ENCODE measurements at places on chromosomes 13 and 19. TPM values are rescaled to one million over a fixed set of nuclear protein-coding genes. Genes with fewer than 3 reads are reported as not detected.

The ZNF667 gene
- 3.5 TPM for polyA plus RNA-seq

DNA sequence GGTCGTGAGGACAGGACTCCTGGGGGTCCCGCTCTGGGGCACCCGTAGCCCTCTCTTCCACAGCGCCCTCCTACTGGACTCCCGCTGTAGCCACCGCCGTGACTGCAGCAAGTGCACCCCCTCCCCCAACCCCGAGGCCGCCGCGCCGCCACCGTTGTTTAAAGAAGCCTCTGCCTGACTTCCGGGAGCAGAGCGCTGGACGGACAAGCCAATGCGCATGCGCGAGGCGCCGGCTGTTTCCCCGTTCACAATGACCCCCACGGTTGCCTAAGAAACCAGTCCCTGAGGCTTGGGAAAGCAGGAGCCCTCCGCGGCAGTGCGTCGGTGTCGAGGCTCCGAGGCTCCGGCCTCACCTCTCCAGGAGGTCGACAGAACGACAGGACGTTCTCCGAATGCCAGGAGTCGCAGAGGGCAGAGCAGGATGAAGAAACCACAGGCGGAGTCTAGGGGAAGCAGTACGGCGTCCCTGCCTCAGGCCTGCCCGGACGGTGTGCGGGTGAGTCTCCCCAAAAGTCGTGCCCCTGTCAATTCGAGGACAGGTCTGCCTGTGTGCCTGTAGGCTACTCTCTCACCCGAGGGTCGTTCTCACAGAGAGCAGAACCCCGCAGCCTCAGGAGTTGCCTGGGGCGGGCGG lies 70.5 kb upstream of the ZNF420 start:
- peak; percentile 14 for DNase-seq

GRCh38 chr19:50770888-50771287 lies 624 bp downstream of the GPR32 start:
- no peak for DNase-seq

GRCh38 chr13:43514311-43514710 lies 272.5 kb downstream of the ENOX1 start:
- DNase-seq, result no peak

- no peak for DNase-seq
These were observed 7.2 kb downstream of the SLITRK5 start for GRCh38 chr13:87678372-87678752.

DNA sequence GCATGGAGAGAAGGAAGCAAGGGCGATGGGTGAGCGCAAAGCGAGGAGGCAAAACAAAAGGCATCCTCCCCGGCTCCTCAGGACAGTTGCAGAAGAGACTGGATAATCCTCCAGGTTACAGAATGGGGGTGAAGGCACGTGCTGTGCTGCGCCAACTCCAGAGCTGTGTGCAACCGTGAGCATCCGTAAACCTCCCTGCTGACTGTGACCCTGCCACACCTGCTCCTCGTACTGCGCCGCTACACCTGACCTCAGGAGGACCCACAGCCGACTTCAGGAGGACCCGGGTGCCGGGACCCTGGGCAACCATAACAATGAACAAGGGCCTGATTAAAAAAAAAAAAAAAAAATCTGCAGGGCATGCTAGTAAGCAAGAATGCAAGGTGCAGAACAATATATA lies 68.7 kb downstream of the SLC7A1 start:
- no peak for DNase-seq

DNA sequence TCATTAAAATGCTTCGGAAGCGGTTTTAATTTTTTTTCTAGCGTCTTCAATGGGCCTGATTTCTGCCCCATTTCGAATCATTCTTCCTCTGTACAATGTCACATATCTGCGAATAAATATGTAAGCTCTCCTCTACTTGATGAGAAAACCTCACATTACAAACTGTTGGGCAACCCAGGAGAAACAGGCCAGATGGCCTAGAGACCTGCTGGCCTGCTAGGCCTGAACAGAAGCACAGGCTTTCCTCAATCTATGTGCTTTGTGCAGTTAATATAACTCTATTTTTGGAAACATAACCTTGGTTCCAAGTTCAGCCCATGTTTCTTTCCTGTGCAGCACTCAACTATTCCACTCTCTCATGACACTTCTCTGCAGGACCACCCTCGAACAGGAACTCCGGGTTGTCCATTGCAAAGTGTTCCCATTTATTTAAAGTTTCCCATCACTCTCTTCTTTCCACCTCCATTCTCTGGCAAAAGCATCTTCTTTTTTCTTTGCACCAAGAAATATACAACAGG lies 42.0 kb downstream of the DCLK1 start:
- no peak for DNase-seq

The LILRA1 gene
- polyA plus RNA-seq, result 0.63 TPM

The GRK1 gene
- 0.03 TPM for polyA plus RNA-seq

DNA sequence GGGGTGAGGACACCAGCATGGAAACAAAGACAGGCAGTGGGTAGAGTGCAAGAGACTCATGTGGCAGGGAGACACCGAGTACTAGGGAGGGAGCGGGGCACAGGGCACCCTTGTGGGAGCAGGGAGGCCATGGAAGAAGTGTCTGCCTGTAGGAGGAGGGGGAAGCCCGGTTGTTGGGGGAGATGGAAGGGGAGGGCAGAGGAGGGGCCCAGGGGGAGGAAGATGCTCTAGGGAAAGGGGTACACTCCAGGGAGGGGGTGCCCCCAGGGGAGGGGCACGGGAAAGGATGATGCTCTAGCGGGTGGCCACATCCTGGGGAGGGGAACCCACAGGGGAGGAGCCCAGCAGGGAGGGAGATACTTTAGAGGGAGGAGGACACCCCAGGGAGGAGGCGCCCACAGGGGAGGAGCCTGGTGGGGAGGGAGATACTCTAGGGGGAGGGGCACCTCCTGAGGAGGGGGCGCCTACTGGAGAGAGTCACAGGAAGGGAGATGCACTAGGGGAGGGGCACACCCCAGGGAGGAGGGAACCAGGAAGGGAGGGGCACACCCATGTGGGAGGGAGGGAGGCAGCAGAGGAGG lies 24.9 kb downstream of the CPAMD8 start:
- no peak for DNase-seq

- no peak for DNase-seq
These were observed 166.2 kb downstream of the KCTD12 start for GRCh38 chr13:76719955-76720354.

The SCGB2B2 gene
- 0.20 TPM for polyA plus RNA-seq

GRCh38 chr19:55478364-55478763 lies 1.9 kb downstream of the ZNF628 start:
- DNase-seq, result no peak

The ARHGEF7 gene
- polyA plus RNA-seq, result 29.8 TPM

DNA sequence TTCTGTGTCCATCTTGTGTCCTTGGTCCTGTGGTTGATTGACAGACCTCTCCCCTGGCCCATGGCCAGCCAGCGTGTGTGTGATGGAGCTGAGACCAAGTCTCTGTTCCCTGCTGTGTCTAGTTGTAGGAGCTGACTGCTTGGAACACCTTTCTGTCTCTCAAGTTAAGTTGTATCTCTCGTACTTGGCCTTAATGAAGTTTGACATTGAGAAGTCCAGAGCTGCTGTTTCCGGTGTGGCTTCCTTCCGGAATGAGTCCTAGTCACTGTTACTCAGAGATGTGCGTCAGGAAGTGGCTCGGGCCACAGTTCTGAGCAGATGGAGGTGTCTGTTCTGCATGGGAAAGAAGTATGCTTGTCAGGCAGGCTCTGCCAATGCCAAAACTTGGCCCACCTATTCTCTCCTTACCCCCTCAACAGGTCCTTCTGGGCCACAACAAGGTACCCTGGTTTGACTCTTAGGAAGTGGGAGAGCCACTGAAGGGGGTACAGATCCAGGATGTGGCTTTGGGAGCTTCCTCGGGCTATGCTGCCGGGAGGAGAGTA lies 54.3 kb downstream of the GATAD2A start:
- no peak for DNase-seq

- DNase-seq, result no peak
These were observed 40.5 kb upstream of the POMP start for GRCh38 chr13:28618230-28618994.

The LRFN3 gene
- polyA plus RNA-seq, result 17.2 TPM

DNA sequence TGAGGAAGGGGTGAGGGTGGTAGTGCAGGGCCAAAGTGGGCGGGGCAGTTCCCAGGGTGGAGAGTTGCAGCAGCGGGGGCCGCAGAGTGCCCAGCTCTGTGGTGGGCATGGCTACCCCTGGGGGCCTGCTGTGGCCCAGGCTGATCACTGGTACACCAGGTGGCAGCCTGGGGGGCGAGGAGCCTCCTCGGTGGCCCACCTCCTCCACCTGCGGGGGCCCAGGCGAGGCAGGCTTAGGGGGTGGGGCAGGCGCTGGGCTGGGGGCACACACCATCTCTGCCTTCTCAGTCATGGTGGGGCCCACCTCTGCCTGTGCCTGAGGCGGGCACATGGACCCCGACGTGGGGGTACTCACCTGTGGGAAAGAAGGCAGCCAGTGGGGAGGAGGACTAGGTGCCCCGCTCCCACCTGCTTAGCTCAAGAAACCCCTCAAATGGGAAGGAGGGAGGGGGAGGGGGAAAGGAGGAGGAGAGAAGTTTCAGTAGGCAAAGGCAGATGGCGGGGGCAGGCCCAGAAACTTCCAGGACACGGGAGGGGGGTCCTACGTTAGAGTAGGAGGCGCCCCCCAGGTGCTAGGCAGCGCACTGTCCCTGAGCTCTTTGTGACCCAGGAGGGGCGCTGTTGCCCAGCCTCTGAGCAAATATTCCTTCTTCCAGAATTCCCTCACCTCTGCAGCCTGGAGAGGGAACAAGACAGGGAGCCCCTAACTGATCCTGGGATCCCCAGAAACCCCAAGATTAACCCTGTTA lies 1.6 kb downstream of the LYL1 start:
- no peak for DNase-seq

GRCh38 chr19:4550018-4550417 lies 9.5 kb downstream of the SEMA6B start:
- DNase-seq, result no peak

GRCh38 chr13:114059946-114060860 lies 72.2 kb downstream of the RASA3 start:
- DNase-seq, result no peak

GRCh38 chr19:32171719-32172151 lies 173.7 kb upstream of the ZNF507 start:
- DNase-seq, result no peak

GRCh38 chr13:59358014-59358413 lies 805.7 kb downstream of the DIAPH3 start:
- DNase-seq, result no peak

DNA sequence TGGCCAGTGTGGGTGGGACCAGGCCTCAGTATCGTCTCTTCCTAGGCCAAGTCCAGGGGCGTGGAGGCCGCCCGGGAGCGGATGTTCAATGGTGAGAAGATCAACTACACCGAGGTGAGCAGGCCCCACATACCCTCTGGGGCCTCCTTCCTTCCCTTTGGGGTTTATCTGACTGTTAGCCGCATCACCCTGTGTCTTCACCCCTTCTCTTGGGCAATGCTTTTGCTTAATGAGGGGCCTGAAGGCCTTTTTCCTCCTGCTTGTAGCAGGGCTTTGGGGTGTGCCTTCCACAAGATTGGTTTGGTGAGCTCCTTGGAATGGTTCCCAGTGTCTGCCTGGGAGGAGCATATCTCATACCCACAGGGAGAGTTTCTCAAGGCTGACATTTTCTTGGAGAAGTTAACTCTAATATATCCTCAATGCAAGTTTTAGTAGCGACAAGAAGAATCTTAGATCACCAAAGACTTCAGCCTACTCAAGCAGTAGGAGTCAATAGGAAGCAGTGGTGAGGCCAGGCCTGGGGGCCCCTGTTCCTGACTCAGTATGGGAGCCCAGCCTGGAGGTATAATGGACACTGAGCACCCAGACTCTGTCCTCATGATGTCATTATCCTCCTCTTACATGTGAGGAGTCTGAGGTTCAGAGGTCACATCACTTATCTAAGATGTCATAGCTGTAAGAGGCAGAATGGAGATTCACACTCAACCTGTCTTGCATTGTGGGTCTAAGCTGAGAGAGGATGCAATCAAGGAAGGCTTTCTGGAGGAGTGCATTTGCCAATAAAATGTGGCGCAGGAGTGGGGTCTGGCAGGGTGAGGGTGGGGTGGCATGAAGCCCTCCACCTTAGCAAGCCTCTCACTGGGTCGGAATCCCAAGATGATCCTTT lies 2.0 kb downstream of the GPI start:
- no peak for DNase-seq

The CGB1 gene
- polyA plus RNA-seq, result not detected

GRCh38 chr13:51767100-51767499 lies 36.9 kb downstream of the DHRS12 start:
- DNase-seq, result no peak

The ZNF567 gene
- 5.2 TPM for polyA plus RNA-seq

Data from urinary bladder (tissue), 4 donors.